ENCODE measurements at places on chromosomes 13 and 19.

DNA sequence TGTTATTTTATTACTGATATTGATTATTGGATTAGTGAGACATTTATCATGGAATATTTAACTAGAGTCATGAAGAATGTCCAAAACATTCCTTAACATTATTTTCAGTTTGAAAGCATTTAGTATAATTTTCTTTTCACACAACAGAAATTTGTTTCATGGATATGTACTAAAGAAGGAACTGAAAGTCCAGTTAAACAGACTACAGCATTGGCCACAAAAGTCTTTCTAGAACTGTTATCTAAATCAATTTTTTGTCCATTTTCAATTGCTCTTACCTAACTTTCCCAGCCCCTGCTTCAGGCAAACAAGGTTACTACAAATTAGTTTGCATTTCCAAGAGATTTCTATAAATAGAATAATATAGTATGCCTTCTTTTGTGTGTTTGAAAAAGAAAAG is 1018.0 kb upstream of the PCDH20 start:
- DNase-seq, result no peak

DNA sequence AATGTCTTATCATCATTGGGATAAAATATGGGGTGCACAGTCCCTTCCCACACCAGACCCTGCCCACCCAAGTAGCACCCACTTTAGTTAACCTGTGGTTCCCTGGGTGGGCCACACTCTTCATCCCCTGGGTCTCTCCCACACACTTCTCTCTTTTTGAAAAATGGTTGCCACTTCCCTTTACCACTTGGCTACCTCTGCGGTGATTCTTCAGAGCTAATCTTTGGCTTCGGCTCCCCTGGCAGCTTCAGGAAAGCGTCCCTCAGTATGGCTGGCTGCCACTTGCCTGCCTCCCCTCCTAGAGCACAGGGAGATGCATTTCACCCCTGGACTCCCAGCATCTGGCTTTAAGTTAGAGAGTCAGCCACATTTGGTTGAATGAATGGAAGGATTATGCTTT is 18.2 kb downstream of the CCNA1 start:
- no peak for DNase-seq

DNA sequence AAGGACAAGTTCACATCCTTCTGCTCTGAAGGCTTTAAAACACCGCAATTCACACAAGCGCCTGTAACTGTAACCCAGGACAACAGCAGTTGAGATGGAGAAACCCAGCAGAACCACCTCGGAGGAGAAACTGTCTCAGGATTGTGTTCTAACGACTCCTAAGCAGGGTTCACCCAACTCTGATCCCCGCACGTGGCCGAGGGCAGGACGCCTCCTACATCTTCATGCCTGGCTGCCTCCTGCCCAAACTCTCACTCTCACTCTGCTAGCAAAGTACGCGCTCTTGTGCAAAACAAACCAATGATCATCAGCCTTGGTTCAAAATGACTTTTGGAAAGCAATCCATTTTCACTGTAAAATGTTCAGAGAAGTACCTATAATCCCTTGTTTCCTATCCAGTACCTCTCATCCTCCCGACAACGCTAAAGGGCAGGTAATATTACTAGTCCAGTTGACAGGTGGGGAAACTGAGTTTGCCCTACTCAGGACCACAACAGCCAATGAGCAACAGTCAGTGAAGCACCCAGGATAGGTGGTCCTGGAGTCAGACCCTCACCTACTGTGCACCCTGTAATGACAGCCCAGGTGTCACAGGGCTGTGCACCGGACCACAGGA is 25.6 kb downstream of the EPS15L1 start:
- DNase-seq, result no peak

DNA sequence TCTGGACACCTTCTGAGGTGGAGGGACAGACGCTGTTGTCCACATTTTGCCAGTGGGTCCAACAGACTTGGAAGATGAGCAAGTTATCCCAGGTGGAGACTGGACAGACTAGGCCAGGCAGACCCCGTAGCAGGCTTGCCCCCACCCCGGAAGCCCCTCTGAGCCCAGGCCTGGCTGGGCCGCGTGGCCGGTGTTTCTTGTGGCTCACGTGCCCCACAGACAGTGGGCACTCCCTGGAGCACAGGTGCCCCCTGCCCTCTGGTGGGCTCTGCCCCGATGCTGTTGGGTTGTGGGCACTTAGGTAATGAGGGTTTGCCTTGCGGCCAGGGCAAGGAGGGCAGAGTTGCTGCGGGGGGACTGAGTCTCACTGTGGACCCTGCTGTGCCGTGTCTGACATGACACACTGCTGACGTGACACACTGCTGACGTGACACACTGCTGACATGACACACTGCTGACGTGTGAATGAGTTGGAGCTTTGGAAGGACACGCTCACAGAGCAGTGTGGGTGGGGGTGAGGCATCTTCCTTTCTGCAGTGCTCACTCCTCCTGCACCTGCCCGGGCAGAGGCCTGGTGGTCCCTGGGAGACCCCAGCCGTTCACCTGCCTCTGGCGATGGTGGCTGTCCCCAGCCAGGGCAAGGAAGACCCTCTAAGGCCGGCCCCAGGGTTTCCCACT is 25.1 kb downstream of the DOT1L start:
- peak; percentile 89 for DNase-seq

DNA sequence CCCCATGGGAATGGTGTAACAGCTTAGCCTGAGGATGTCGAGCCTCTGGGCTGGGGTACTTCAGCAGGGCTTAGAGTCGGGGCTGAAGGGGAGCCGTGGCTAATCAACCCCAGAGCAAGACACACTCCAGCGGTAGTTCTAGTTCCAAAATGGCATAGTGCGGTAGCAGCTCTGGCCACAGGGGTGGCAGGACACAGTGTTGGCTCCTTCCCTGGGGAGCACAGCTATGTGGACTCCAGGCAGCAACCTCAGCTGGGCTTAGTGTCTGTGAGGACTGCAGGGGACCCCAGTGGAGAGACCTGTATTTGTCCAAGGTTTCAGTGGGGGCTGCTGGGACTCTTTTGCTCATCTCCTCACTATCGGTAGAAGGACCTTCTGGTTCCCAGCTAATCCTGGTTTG is 70.8 kb upstream of the PCDH20 start:
- no peak for DNase-seq

- no peak for DNase-seq
Observed at GRCh38 chr13:20461481-20461859, 64.2 kb downstream of the CRYL1 start.

DNA sequence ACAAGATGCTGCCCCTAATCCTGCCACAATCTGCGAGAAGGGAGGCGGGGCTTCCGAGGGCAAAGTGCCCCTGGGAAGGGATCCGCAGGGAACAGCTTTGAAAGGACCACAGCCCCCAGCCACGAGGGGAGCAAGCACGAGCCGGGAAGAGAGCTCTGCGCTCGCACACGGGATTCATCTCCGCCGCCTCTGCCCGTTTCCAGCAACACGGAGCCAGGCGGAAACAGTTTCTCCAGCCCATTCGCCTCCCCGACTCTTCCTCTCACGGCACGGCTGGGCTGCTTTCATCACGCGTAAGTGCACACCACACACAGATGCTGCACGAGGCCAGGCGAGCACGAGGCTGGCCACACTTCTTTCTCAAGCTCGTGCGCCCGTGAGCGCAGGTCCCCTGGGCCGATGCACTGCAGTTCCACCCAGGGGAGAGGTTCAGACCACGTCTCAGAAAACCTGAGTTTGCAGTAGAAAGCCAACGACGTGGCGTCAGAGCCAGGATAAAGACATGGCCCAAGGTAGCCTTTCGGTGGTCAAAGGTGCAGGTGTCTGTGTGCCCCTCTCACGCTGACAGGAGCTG is 33.6 kb downstream of the NAXD start:
- DNase-seq, result no peak

DNA sequence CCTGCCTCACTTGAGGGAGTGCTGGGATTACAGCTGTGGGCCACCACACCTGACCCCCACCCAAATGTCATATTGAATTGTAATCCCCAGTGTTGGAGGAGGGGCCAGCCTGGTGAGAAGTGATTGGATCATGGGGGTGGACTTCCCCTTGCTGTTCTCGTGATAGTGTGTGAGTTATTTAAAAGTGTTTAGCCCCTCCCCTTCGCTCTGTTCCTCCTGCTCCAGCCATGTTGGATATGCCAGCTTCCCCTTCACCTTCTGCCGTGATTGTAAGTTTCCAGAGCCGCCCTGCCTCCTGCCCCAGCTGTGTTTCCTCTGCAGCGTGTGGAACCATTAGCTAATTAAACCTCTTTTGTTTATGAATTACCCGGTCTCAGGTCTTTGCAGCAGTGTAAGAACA is 13.7 kb downstream of the CHAMP1 start:
- DNase-seq, result no peak

DNA sequence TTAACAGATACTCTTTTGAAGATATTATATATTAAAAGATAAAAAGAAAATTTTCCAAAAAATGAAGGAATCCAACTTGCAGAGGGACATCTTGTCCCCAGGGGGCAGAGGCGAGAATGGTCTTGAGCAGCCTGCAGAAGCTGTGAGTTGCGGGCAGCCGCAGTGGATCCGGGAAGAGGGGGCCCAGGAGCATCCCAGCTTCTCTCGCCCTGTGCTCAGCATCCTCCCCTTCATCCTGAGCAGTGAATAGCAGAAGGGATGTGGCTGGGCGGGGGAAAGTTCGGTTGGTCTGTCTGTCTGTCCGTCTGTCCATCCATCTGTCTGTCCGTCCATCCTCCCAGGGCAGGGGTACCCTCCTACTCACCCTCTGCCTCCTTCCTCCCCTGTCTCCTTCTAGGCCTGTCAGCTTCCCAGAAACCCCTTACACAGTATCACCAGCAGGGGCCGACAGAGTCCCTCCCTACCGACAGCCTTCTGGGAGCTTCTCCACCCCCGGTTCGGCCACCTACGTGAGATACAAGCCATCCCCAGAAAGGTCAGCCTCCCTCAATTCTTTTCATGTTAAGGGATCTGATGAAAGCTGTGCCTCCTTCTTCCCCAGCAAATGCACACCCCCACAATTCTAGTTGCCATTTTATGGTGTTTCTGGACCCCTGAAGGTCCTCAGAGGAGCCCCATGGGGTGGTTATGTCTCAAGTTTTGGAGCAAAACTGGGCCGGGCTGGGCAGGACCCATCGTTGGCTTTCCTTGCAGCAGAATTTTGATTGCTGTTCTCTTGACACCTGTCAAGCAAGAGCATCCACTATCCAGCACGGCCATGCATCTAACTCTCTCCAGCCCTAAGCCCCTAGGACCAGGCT is 81.6 kb downstream of the DPF1 start:
- DNase-seq, result peak; percentile 37

- no peak for DNase-seq
Observed at GRCh38 chr13:114118086-114118485, 14.3 kb downstream of the RASA3 start.

- no peak for DNase-seq
Observed at GRCh38 chr19:47473336-47473735, 1.6 kb upstream of the SLC8A2 start.

DNA sequence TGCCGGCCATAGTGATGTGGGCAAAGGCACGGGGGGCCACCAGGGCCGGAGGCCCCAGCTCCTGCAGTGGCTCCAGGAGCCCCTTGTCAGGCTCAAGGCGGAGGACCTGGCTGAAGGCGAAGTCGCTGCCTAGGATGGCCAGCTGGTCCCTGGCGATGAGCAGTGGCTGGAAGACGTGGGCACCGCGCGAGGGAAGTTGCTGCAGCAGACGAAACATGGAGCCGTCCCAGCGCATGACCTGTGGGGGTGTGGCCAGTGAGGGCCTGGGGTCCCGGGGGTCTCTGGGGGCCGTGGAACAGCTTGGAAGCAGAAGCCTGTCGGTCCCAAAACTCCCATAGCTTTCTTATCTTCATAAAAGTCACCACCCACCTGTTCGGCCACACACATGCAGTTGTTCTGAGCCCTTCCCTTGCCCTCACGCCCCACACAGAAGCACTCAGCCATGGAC is 9.6 kb downstream of the LGI4 start:
- DNase-seq, result no peak

DNA sequence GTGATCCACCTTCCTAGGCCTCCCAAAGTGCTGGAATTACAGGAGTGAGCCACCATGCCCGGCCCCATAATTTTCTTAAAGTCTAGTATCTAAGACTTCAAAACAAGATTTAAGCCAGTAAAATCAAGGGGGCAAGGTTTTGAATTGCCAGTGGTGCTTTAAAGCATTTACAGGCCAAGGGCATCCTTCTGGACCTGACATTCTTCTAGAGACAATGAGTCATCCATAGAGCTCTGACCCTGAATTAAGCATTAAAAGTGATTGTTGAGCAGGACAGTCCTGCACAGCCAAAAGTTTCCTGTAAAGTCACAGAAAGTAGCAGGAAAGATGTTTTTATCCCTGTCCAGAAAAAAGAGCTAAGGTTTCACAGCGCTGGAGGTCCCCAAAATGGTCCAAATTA is 50.9 kb upstream of the ATP12A start:
- DNase-seq, result no peak

DNA sequence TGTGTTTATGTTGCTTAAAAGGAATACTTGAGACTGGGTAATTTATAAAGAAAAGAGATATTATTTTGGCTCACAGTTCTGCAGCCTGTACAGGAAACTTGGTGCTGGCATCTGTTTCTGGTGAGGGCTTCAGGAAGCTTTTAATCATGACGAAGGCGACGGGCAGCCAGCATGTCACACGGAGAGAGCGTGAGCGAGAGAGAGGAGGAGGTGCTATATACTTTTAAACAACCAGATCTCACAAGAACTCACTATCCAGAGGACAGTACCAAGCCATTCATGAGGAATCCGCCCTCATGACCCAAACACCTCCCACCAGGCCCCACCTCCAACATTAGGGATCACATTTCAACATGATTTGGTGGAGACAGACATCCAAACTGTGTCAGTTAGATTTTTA is 163.4 kb upstream of the TSC22D1 start:
- no peak for DNase-seq

GRCh38 chr13:40127476-40127875 is 472.0 kb downstream of the COG6 start:
- no peak for DNase-seq

DNA sequence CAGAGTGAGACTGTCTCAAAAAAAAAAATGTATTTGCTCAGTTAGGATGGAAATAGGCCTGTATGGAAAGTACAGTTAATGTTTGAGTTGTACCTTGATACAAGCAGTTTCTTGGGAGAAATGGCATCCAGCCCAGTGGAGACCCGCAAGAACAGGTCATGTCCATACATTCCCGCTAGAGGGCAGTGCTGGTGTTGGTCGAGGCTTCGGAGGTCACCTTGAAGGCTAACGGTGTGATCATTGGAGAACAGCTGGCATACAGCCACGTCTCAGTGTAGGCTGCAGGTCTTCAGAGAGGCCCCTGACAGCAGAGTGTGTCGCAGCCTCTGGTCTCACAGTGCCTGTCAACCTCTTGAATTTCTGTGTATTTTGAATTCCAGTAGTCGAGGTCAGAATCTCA is 7.5 kb downstream of the ZNF610 start:
- peak; percentile 75 for DNase-seq
